Fibroblast of pulmonary artery (primary cell): ENCODE measurements at places on chromosomes 4 and X.

- no peak for DNase-seq
These were observed 43.6 kb upstream of the IL1RAPL2 start for GRCh38 chrX:104522386-104522785.

DNA sequence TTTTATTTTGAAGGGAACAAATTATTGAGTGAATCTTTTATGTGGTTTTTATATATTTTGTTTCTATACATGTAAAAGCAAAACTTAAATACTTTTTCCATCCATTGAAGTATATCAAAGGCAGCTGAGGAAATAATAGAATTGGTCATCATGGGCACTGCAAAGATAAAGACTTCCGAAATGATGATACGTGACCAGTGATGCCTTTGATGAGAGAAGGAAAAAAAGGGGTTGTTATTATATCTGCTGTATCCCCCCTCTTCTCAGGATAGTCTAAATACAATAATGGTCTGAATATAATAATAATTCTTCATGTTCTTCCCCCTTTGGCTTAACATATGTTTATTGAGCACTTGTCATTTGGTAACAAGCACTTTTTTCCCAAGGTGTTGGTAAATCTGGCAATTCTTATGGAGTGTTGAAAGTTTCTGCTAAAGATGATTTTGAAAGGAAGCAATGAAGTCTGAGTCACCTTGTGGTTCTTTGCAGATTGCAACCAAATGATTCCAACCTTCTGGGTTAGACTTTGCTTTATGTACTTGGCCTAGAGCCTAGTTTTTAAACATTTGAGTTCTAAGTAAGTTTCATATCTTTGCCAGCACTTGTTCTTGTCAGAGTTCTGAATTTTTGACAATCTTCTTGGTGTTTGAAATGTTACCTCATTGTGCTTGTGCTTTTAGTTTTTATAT lies 60.8 kb downstream of the USP9X start:
- peak; percentile 80 for DNase-seq

DNA sequence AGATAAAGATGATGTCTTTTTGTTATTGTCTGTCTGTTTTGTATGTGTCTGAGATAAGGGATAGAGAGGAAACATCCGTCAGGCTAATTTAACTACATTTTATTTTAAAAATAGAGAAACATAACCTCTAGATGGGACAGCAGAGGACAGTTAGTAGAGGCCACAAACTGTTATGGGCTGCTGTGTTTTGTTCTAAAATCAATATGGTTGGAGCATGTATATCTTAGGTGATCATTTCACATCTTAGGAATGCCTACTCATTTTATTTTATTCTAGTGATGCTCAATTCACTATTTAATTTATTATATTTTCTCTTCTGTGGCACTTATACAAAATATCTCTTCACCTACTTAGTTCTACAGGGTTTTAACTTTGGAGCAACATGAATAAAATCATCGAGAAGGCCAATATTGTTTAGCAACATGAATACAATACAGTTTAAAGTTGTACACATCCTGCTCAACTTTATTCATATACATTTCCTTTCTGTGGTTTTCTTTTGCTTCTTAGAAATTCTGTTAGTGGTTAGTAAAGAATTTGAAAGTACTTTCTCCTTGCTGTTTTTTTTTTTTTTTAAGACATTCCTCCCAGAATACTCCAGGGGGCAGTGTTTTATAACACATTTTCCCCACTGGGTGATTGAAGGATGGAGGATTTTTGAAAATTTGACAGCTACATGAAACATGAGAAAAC lies 392.9 kb downstream of the UNC5C start:
- peak; percentile 62 for DNase-seq

DNA sequence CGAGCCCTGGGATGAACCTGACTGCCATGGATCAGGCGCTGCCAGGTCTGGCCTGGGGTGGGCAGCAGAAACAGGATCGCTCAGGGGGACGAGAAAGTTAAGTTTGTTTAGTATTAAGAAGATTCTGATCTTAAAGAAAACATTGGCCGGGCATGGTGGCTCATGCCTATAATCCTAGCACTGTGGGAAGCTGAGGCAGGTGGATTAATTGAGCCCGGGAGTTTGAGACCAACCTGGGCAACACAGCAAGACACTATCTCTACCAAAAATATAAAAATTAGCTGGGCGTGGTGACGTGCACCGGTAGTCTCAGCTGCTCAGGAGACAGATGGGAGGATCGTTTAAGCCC lies 696 bp upstream of the FLNA start:
- DNase-seq, result no peak

GRCh38 chr4:109121561-109121960 lies 180.9 kb downstream of the COL25A1 start:
- DNase-seq, result no peak

DNA sequence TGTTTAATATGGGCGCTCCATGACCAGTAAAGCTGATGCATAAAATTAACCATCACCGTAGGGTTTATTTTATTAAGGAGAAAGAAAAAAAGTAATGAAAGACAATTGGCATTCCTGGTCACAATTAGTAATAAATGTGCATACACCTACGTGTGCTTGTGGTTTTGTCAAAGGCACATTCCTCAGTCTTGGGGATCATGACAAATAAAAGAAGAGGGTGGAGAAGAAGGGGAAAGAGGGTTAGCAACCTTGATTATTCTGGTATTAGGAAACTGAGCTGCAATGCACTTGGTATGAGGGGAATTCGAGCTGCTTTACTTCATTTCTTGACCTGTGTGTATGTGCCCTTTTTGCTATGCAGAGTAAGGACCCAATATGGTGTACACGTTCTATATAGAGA lies 1798.3 kb upstream of the PCDH7 start:
- DNase-seq, result peak; percentile 2

DNA sequence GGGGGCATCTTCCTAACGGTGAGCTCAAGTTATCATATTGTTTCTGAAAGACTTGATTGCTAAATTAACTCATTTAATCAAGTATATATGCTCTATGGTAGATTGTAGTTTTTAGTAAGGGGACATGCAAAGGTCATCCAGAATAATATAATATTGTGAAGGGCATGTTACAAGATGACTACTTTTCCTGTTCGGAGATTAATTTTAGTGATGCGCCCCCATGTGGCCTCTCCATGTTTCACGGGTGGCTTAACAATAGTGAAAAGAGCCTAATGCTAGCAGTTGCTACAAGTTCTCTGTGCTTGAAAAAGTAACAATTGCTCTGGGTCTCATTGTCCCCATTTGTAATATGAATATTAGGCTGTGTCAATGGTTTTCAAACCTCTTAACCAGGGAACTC lies 12.2 kb downstream of the SMPX start:
- peak; percentile 39 for DNase-seq

DNA sequence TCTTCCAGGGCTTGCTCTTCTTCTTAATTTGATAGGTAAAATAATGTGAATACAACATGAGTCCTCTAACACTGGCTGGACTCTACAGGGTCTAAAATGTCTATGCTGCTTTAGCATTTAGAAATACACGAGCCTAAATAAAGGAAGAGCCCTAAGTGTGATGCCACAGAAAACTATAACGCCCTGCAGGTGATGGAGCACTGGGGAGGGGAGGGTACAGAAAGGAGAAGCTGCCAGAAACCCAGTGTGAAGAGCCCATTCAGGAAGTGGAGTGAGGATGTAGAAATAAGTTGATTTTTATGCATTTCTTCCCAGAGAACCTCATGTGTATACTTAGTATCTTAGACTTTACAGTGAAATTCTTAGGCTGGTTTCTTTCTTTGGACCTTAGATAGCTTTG lies 83.4 kb downstream of the TNIP2 start:
- DNase-seq, result no peak

- no peak for DNase-seq
These were observed 17.8 kb upstream of the RNF4 start for GRCh38 chr4:2451036-2451520.

GRCh38 chr4:147955827-147956558 lies 224.1 kb downstream of the ARHGAP10 start:
- DNase-seq, result no peak

- no peak for DNase-seq
These were observed 43.8 kb downstream of the NHSL2 start for GRCh38 chrX:71954458-71954857.

DNA sequence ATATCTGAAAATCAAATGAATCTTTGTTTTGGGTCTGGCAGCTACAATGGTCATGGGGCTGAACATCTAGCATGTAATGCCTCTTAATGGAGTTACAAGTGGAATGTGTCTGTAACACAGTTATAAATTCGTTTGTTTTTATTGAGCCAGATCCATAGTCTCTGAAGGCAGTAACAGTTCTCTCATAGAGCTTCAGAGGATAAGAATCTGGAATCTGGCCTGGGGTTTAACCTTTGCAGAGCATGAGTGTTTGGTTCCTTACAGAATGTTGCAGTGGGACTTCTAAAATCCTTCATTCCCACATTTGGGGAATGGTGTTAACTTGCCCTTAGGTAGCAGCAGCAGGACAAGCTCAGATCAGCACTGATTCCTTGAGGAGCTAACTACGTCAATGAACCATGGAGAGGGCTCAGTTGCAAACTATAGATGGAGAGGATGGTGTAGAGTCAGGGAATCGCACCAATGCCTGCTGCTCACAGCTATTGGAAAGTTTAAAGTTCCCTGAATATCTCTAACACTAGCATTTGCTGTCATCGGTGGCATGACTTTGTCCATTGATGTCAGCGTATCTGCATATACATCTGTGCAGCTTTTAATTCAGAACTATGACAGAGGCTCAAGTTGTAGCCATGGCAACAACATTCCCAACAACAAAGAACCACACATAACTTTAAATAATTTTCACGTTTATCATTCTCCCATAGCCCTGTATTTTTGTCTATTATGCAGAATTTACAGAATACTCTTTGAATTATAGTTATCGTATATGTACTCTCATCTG lies 72.2 kb downstream of the RASGEF1B start:
- DNase-seq, result no peak

GRCh38 chr4:100056701-100057100 lies 106.6 kb upstream of the H2AZ1 start:
- DNase-seq, result no peak

GRCh38 chrX:84909151-84909550 lies 94.5 kb upstream of the APOOL start:
- no peak for DNase-seq

DNA sequence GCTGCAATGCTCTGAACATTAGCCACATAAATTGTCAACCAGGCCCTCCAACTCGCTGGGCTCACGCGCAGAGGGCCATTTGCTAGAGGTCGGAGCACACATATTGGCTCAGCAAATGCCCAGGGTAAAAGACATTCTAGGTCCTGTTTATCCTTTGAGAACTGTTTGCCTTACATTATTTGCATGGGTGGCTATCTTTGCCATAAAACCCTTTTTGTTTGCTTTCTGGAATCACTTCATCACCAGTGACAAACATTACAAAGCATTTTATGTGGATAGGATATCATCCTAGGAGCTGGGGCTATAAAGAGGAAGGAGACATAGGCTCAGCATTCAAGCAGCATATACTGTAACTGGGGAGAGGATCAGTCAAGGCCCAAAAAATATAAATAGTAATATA lies 149.2 kb upstream of the RAI2 start:
- DNase-seq, result no peak

DNA sequence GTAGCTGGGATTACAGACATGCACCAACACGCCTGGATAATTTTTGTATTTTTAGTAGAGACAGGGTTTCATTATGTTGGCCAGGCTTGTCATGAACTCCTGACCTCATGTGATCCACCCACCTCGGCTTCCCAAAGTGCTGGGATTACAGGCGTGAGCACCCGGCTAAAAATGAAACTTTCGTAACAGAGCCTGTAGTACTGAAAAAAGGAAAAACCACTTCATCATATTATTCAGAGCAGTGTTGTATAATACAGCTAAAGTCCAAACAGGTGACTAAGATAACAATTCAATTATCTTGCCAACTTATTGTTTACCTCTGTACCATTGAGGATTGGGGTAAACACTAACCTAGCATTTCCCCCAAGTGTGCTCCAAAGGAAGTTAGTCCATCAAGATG lies 43.9 kb upstream of the HPRT1 start:
- no peak for DNase-seq

DNA sequence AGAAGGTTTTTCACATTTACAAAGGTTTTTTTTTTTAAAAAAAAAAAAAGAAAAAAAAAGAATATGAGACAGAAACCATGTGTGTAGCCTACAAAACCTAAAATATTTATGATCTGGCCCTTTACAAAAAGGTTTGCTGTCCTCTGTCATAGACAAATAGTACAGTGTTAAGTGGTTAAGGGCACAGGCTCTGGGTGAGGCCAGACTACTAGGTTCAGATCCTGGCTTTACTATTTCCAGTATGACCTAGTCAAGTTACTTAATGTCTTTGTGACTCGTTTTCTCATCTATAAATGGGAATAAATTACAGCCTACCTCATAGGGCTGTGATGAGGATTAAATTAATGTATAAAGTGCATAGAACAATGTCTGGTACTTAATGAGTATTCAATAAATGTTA lies 56.5 kb downstream of the GAB1 start:
- no peak for DNase-seq

DNA sequence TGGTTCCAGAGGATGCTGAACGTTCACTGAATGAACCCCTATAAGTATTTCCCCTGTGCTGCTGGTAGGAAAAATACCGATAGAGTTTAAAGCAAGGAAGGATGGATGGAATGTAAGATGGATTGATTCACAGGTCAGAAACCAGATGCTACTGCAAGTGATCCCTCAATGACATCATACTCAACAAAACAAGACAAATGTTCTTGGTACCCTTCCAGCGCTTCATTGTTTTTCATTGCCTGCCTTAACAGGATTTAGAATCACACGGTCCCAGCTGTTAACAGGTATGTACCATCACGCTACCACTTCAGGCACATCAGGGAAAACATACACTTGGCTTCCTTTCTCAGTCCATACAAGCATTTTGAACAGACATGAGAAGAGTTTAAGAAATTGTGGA lies 118.1 kb upstream of the TLR3 start:
- peak; percentile 63 for DNase-seq

- DNase-seq, result no peak
These were observed 906.9 kb upstream of the INTU start for GRCh38 chr4:126725906-126726305.

- DNase-seq, result no peak
These were observed 50.8 kb upstream of the MND1 start for GRCh38 chr4:153293742-153294057.

GRCh38 chrX:103464774-103465117 lies 54.5 kb downstream of the RAB40A start:
- DNase-seq, result peak; percentile 86

GRCh38 chrX:14386981-14387380 lies 142.4 kb upstream of the GLRA2 start:
- DNase-seq, result no peak

DNA sequence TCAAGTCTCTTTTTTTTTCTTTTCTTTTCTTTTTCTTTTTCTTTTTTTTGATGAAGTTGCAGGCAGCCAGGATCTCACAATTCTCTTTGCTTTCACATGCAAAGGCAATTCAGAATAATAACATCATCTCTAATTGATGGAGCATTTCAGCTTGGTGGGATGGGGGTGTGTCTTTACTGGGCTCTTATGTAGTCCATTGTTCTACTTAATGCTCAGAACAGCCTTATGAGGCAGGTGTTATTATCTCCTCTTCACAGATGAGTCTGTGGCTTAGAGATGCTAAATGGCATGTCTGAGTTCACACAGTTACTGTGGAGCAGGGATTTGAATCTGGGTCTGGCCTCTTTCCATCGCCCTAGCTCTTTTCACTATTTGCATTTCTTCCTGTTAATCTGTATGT lies 70.2 kb downstream of the TRPC5 start:
- no peak for DNase-seq

- DNase-seq, result peak; percentile 46
These were observed 152.5 kb upstream of the SPRY1 start for GRCh38 chr4:123244137-123244536.
